Vagina (tissue), 2 donors: ENCODE measurements at places on chromosomes 5 and 9. TPM values are rescaled to one million over a fixed set of nuclear protein-coding genes. Genes with fewer than 3 reads are reported as not detected.

Gene RC3H2
- 37.6 TPM for total RNA-seq

Gene REEP2
- 6.1 TPM for total RNA-seq

Gene TMEM161B
- 19.9 TPM for total RNA-seq

Gene DBH
- 12.0 TPM for total RNA-seq

Gene SLIT3
- total RNA-seq = 52.8 TPM

Gene PSAT1
- 6.9 TPM for total RNA-seq

Gene CDX1
- not detected for total RNA-seq

Gene TAS2R1
- total RNA-seq = not detected

Gene S1PR3
- total RNA-seq = 39.3 TPM

DNA sequence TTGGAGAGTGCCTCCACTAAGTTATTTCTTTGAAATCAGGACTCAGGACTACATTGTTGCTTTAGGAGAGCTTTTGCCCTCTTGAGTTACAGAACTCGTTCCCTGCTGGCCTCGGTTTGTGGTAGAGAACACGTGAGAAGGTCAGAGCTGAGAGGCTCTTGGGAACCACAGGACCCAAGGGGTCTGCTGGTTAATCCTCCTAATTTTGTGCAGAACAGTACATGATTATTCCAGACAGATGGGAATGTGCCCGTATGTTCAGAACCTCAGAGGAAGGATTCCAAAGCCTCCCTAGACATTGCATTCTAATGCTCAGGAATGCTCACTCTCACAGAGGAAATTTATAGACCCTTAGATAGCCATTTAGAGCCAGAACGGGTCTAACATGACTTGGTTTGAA is 25.2 kb upstream of the BASP1 start:
- H3K4me1 ChIP-seq = peaks cover 5% of the 10 kb centered on the region
- H3K36me3 ChIP-seq = no peaks in the 10 kb centered on the region
- H3K4me3 ChIP-seq = no peak overlapping the region
- H3K27me3 ChIP-seq = no peaks in the 10 kb centered on the region
- DNase-seq = no peak
- no peak overlapping the region for H3K27ac ChIP-seq

GRCh38 chr9:89940625-89941024 is 335.8 kb downstream of the GADD45G start:
- no peak overlapping the region for H3K4me3 ChIP-seq
- DNase-seq = no peak
- H3K36me3 ChIP-seq = no peaks in the 10 kb centered on the region
- peak overlapping the region; percentile 69 for H3K27ac ChIP-seq
- no peaks in the 10 kb centered on the region for H3K27me3 ChIP-seq

- no peak overlapping the region for H3K4me3 ChIP-seq
- no peak for DNase-seq
- H3K36me3 ChIP-seq = no peaks in the 10 kb centered on the region
- no peaks in the 10 kb centered on the region for H3K27me3 ChIP-seq
Measured at GRCh38 chr5:56116599-56117141, 116.5 kb downstream of the ANKRD55 start.

DNA sequence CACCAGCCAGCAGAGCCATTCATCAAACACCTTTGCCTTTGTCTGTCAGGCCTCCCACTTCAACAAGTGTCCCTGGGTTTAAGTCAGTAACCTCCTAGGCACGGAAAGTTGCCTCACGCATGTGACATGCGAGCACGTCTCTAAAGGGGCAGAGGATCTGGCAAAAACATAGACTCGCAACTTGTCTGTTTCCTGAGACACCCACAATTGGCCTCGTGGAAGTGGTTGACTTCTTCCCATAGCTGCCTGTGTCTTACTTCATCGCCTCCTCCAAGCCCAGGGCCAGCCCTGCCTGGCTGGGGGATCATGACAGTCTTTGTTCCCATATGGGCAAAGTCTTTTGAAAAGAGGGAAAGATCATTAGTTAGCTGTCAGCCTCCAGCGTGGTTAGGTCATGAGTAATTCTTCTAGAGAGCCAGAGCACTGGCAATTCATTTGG is 35.5 kb upstream of the GLRX start:
- peak overlapping the region; percentile 29 for H3K4me3 ChIP-seq
- no peaks in the 10 kb centered on the region for H3K27me3 ChIP-seq
- peaks cover 65% of the 10 kb centered on the region for H3K4me1 ChIP-seq
- peak overlapping the region; percentile 88 for H3K27ac ChIP-seq

DNA sequence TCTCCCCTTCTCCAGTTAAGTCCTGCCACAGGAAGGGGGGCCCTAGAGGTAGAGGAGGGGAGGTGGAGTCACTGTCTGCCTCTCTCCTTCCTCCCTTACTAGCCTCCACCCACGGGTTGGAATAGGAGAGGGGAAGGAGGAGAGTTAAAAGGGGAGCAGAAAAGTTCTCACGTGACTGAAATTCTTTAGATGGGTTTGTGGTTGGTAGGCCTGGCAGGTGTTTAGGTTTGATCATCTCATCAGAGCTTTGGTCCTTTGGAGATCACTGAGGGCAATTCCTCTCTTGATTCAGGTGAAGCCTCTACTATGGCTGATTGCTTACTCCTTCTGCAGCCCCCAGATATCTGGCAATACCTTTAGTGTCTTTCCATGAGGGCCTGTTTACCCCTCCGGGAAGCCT is 24.9 kb upstream of the C5orf63 start:
- H3K36me3 ChIP-seq = no peaks in the 10 kb centered on the region
- no peaks in the 10 kb centered on the region for H3K27me3 ChIP-seq
- DNase-seq = no peak
- no peak overlapping the region for H3K27ac ChIP-seq
- H3K4me3 ChIP-seq = no peak overlapping the region
- H3K4me1 ChIP-seq = no peaks in the 10 kb centered on the region

- H3K27ac ChIP-seq = no peak overlapping the region
- H3K4me1 ChIP-seq = no peaks in the 10 kb centered on the region
- no peak overlapping the region for H3K4me3 ChIP-seq
- DNase-seq = no peak
- no peaks in the 10 kb centered on the region for H3K36me3 ChIP-seq
Measured at GRCh38 chr9:8033794-8034193, 234.2 kb upstream of the DMAC1 start.
